ENCODE measurements at places on chromosomes 7 and 10. TPM values are rescaled to one million over a fixed set of nuclear protein-coding genes. Genes with fewer than 3 reads are reported as not detected.

The WDR11 gene
- 38.2 TPM for total RNA-seq

The KLLN gene
- total RNA-seq, result 2.0 TPM

The CALHM3 gene
- total RNA-seq, result 0.16 TPM

The AZGP1 gene
- 0.64 TPM for total RNA-seq

The CYP26C1 gene
- 0.08 TPM for total RNA-seq

GRCh38 chr7:117247809-117248208, 75.0 kb downstream of the WNT2 start:
- H3K36me3 ChIP-seq, result no peaks in the 10 kb centered on the region
- DNase-seq, result no peak
- H3K27ac ChIP-seq, result no peak overlapping the region

DNA sequence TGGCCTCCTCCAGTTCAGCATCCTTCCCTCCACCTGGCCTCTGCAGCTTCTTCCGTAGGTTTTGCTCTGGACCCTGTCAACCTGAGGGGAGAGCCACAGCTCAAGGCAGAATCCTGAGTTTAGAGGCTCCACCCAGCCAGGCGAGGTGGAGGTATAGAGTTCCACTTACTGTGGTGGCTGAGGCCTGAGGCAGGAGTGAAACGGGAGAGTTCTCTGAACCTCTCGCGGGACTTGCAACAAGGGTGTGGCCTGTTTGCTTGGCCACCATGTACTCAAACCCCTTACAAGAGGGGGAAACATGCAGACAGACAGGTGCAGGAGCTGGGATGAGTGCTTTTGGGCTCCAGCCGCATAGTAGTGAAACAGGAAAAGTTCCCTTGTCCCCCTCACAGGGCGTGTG, 154.0 kb upstream of the C7orf33 start:
- H3K27me3 ChIP-seq, result no peaks in the 10 kb centered on the region
- no peak overlapping the region for H3K4me3 ChIP-seq
- H3K27ac ChIP-seq, result no peak overlapping the region
- H3K36me3 ChIP-seq, result no peaks in the 10 kb centered on the region
- no peaks in the 10 kb centered on the region for H3K4me1 ChIP-seq
- no peak for DNase-seq

DNA sequence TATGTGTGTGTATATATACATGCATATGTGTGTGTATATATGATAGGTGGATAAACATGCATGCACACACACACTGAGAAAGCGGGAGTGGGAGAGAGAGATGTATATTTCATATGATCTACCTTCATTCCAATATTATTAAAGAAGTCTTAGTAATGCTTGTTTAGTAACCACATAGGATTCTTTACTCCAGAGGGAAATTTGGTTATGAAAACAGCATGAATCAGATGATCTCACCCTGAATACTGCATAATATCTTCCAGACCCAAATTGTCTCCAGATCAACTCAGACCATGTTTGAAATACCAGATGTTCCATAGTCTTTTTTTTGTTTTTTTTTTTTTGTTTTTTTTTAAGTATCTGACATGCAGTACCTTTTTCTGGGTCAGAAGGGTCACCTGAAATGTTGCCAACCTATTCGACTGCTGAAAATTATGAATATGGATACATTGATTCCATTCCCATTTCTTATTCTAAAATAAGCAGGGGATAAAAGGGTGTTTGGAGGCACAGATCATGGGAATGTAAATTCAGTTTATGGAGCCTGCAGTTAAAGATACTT, 17.4 kb downstream of the TES start:
- H3K4me3 ChIP-seq, result no peak overlapping the region
- no peak for DNase-seq
- H3K27ac ChIP-seq, result no peak overlapping the region
- peaks cover 24% of the 10 kb centered on the region for H3K4me1 ChIP-seq
- no peaks in the 10 kb centered on the region for H3K36me3 ChIP-seq

DNA sequence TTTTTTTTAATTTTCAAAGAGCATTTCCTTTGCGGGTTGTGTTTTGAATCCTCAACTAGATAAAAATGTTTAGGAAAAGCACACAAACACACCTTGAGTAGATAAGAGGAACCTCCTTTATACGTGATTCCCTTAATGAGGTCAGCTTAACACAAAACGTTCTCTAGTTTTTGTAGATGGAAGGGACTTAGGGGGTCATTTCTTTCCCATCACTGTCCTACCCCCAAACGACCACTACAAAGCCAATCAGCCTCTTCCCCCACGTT, 1.2 kb downstream of the SUV39H2 start:
- no peak for DNase-seq
- H3K27me3 ChIP-seq, result no peaks in the 10 kb centered on the region
- H3K4me3 ChIP-seq, result peak overlapping the region; percentile 89
- 0 out of 2 replicates have a peak overlapping the region, but pooled peaks have one; percentile 22 for H3K27ac ChIP-seq
- no peaks in the 10 kb centered on the region for H3K36me3 ChIP-seq
- H3K4me1 ChIP-seq, result peaks cover 5% of the 10 kb centered on the region

DNA sequence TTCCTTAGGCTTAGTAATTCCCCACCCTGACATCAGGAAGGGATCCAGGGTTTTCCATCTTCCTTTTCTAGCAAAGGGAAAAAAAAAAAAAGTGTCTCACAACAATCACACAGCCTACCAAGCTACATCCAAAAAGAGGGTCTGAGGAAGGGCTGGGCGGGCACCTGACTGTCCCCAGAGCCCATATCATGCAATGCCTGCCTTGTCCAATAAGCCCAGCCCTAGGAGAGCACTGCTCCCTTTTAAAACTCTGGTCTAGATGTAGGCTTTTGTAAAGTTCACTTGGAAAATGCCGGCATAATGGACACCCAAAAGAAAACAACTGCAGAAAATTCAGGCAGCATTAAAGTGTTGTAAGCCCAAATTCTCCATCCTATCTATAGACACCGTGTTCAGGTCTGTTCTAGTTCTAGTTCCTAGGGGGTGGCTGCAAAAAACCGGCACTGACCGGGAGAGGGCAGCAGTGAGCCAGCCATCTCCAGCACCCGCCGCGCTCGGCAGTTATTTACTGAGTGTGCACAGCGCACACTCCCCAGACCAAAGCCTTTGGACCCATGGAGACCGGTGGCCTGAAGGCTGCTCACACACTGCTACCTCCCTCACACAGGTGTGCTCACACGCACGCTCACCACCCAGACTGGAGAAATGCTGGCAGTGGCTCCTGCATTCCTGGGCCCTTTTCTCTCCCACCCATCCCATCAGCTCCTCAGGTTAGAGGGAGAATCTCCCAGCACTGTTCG, 48.7 kb downstream of the PODXL start:
- H3K4me1 ChIP-seq, result no peaks in the 10 kb centered on the region
- H3K27me3 ChIP-seq, result no peaks in the 10 kb centered on the region
- H3K4me3 ChIP-seq, result no peak overlapping the region
- DNase-seq, result no peak

DNA sequence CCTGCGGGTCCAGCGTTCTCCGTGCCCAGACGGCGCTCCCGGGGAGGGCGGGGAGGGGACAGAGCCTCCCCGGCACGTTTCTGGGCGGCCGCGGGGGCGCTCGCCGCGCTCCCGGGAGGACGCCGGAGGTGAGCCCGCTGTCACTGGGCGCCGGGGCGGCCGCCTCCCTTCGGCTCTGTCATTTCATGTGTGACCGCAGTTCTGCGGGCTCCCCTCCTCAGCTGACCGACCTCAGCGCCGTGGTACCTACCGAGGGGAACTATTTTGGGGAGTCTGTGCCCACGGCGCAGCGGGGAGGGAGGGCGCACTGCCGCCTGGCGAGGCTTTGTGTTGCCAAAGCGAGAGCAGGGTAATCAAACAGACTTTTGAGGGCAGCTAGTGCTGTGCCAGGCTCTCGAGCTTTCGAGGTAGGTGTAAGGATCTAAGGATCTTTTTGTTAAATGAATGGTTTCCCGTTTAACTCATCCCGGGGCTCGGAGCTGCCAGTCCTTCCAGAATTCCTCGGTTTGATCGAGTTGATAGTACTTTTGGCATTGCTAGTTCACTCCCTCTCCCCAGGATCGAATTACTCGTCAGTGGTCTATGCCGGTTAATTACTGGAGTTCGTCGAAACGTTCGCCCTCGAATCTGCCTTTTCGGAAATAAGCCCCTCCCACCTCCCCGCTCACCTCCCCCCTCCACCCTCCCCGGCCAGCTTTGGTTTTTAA, 1.9 kb downstream of the ARID5B start:
- peak; percentile 53 for DNase-seq
- H3K4me1 ChIP-seq, result peaks cover 20% of the 10 kb centered on the region
- H3K27ac ChIP-seq, result peak overlapping the region; percentile 96
- H3K36me3 ChIP-seq, result no peaks in the 10 kb centered on the region
- no peaks in the 10 kb centered on the region for H3K27me3 ChIP-seq
- peak overlapping the region; percentile 85 for H3K4me3 ChIP-seq

DNA sequence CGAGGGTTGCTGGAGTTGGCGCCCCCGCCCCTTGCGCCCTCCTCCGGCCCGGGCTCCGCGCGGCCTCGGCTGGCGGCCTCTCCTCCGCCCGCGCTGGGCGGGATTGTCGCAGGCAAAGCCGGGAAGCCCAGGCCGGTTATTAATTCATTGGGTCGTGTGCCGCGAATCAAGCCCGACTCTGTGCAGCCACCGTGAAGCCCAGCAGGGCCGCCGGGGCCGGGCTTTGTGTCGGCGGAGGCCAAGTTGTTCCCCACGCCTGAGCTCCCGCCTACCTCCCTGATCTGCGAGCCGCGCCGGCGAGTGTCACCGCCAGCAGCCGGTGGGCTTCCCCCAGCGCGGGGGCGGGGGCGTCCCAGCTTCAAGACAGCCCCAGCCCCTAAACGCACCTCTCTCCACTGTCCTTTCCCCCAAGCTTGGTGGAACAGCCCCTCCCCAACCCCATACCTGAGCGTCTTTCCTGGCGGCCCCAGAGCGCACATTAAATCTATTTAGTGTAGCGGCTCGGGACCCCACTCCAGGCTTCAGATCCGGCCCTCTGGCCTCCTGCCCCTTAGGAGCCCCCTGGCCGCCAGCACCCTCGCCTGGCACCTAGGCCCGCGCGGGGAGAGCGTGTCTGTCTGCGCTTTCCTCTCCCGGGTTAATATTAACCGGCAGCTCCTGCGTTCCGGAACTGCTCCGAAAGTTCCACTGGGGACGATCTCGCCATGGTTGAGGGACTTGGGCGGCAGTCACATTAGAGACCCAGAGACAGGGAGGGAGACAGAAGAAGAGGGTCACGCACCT, 3.5 kb downstream of the SHH start:
- no peak for DNase-seq
- H3K4me3 ChIP-seq, result no peak overlapping the region
- no peaks in the 10 kb centered on the region for H3K36me3 ChIP-seq
- H3K4me1 ChIP-seq, result no peaks in the 10 kb centered on the region
- H3K27me3 ChIP-seq, result peaks cover 14% of the 10 kb centered on the region
- H3K27ac ChIP-seq, result no peak overlapping the region

GRCh38 chr10:104591441-104591840, 49.6 kb upstream of the SORCS3 start:
- H3K36me3 ChIP-seq, result no peaks in the 10 kb centered on the region
- H3K27ac ChIP-seq, result no peak overlapping the region
- H3K4me1 ChIP-seq, result no peaks in the 10 kb centered on the region
- H3K27me3 ChIP-seq, result peaks cover 3% of the 10 kb centered on the region
- H3K4me3 ChIP-seq, result no peak overlapping the region
